ENCODE measurements at places on chromosomes 6 and 20. TPM values are rescaled to one million over a fixed set of nuclear protein-coding genes. Genes with fewer than 3 reads are reported as not detected.

DNA sequence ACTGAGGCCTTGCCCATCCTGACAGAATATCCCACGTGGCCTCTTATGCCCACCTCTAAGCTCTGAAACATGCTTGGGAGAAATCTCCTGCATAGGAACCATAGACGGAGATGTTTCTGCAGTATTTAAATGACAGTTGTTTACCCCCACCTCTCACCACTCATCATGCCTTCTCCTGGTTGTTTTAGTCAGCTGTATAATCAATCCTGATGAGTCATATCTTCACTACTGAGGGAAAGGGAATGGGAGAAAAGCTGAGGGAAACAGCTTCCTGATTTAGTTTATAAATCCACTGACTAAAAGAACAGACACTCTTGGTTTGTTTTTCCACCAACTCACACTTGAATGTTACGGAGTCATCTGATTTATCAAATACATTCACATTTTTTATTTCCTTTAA is 113.2 kb upstream of the TENT5A start:
- no peaks in the 10 kb centered on the region for H3K4me1 ChIP-seq
- no peak overlapping the region for H3K27ac ChIP-seq
- H3K4me3 ChIP-seq = no peak overlapping the region
- H3K27me3 ChIP-seq = no peaks in the 10 kb centered on the region
- DNase-seq = no peak

- no peak overlapping the region for H3K27ac ChIP-seq
- peak; percentile 49 for DNase-seq
- H3K36me3 ChIP-seq = peaks cover 70% of the 10 kb centered on the region
- H3K4me1 ChIP-seq = peaks cover 4% of the 10 kb centered on the region
- H3K4me3 ChIP-seq = no peak overlapping the region
Measured at GRCh38 chr6:157184202-157185015, 138.9 kb downstream of the TMEM242 start.

GRCh38 chr6:25485821-25486534 is 166.0 kb upstream of the SCGN start:
- no peak for DNase-seq
- no peaks in the 10 kb centered on the region for H3K36me3 ChIP-seq
- peaks cover 3% of the 10 kb centered on the region for H3K4me1 ChIP-seq
- H3K27ac ChIP-seq = no peak overlapping the region

- H3K4me3 ChIP-seq = no peak overlapping the region
- H3K36me3 ChIP-seq = no peaks in the 10 kb centered on the region
- DNase-seq = no peak
Measured at GRCh38 chr6:53598265-53598907, 53.5 kb upstream of the GCLC start.

DNA sequence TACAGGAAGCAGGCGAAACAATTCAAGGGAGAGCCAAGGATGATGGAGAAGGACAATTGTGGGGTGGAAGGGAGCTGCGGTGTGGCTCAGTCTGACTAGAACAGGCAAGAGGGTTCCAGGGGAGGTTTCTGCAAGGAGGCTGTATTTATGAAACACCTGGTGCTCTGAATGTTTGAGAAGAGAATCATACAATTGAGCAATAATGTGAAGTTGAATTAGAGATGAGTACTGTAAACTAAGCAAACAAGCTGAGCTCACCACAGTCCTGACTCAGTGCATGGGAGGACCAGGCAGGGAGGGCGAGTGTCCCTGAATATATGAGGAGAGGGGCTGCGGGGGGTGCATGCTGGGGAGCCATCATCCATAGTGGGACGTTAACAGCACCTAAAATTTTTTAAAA is 279.7 kb downstream of the KIF16B start:
- H3K36me3 ChIP-seq = no peaks in the 10 kb centered on the region
- no peaks in the 10 kb centered on the region for H3K27me3 ChIP-seq
- H3K27ac ChIP-seq = no peak overlapping the region
- no peak overlapping the region for H3K4me3 ChIP-seq

DNA sequence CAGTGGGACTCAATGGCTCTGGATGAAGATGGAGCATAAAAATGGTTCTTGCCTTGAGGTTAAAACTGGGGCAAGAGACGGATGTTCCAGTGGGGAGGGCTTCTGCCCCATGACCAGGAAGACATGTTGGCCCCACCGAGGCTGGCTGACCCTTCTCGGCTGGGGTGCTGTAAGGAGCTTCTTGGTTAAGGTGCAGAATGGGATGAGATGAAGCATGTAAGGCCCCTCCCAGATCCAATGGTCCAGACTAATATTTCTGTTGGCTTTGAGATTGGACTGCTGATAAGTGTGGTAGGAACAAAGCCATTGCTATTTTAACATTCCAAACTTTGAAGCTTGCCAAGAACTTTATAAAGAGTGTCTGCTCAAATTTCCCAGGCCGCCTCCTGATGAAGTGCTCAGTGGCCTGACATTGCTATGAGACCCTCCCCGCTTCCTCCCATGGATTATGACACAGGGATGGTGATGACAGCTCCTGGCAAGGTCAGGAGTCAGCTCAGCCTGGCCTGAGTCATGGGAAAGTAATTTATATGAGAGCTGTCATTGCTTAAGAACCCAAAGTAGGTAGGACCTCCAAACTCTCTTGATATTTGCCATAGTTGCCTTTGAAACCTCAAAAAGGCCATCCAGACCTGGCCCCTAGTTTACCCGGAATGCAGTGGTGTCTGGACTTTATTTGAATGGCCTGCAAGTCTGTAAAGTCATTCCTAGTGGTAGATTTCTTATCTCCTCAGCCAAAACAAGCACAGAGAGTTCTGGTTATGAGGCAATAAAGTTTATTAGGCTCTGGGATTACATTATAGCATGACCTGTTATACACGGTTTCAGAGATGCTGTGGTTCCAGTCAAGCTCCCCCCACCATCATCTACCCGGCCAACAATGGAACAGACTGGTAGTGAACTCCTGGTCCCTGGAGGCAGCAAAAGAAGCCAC is 55.2 kb downstream of the TGM2 start:
- no peaks in the 10 kb centered on the region for H3K36me3 ChIP-seq
- H3K27me3 ChIP-seq = no peaks in the 10 kb centered on the region
- no peak overlapping the region for H3K4me3 ChIP-seq
- DNase-seq = no peak

DNA sequence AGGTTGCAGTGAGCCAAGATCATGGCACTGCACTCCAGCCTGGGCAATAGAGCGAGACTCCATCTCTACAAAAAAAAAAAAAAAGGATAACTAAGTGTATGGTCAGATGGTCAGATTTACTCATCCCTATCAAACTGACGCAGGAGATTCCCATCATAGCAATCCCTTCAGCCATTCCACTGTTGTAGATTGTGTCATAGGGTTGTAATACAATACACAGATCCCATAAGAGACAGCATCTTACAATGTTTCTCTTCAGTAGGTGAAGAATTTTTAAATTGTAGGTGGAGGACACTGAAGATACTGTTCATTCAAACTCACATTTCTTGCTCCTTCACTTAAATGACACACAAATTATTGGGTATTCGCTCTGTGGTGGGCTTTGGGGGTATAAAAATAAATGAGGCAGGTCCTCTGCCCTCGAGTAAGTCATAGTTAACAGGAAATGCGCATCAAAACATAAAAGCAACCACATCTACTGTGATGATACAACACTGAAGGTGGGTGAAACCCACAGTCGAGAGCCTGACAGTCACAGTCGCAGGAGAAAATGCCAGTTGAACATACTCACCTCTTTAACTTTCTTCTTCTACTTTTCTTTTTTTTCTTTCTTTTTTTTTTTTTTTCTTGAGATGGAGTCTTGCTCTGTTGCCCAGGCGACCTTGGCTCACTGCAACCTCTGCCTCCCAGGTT is 205.5 kb downstream of the ZNF217 start:
- no peak overlapping the region for H3K4me3 ChIP-seq
- no peaks in the 10 kb centered on the region for H3K36me3 ChIP-seq
- H3K27ac ChIP-seq = no peak overlapping the region
- no peaks in the 10 kb centered on the region for H3K27me3 ChIP-seq
- no peaks in the 10 kb centered on the region for H3K4me1 ChIP-seq
- no peak for DNase-seq

GRCh38 chr6:28982476-28983266 is 22.4 kb downstream of the ZNF311 start:
- DNase-seq = peak; percentile 39
- no peak overlapping the region for H3K27ac ChIP-seq
- H3K4me1 ChIP-seq = peaks cover 14% of the 10 kb centered on the region
- H3K4me3 ChIP-seq = peak overlapping the region; percentile 99

DNA sequence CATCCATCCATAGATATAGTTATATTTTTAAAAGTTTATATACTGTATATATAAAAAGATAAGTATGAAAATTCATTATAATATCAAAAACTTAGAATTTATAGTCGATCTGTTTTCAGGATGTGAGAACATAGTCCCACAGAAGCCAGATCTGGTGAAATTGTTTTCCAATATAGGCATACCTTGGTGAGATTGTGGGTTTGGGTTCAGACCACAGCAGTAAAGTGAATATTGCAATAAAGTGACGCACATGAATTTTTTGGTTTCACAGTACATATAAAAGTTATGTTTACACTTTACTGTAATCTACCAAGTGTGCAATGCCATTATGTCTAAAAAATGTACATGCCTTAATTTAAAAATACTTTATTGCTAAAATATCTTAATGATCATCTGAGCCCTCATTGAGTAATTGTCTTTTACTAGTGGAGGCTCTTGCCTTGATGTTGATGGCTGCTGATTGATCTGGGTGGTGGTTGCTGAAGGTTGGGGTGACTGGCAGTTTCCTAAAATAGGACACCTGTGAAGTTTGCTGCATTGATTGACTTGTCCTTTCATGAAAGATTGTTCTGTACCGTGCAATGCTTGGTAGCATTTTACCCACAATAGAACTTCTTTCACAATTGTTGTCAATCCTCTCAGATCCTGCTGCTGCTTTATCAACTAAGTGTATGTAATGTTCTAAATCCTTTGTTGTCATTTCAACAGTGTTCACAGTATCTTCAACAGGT is 29.8 kb downstream of the AIG1 start:
- no peaks in the 10 kb centered on the region for H3K36me3 ChIP-seq
- no peak overlapping the region for H3K4me3 ChIP-seq
- no peaks in the 10 kb centered on the region for H3K27me3 ChIP-seq

DNA sequence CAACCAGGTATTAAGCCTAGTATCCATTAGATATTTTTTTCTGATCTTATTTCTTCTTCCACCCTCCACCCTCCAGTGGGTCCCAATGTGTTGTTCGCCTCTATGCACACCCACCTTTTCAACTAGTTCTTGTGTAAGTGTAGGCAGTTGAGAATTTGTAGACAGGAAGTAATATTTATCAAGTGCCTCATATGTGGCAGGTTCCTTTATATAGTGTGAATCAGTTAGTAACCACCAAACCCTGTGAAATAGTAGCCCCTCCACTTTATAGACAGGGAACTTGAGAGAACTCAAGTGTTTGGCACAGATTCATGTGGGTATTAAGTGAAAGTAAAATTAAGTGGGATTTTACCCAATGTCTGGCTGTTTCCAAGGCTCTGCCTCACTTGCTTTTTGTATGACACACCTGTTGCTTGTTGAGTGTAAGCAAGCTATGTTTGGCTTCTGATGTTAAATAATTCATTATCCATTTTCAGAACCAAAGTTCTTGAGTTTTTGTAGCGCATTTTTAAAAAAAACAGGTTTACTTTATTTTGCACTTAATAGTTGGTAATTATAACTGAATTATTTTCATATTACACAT is 24.8 kb downstream of the AFDN start:
- no peak overlapping the region for H3K27ac ChIP-seq
- no peaks in the 10 kb centered on the region for H3K36me3 ChIP-seq
- H3K4me1 ChIP-seq = no peaks in the 10 kb centered on the region
- peaks cover 2% of the 10 kb centered on the region for H3K27me3 ChIP-seq
- H3K4me3 ChIP-seq = no peak overlapping the region

DNA sequence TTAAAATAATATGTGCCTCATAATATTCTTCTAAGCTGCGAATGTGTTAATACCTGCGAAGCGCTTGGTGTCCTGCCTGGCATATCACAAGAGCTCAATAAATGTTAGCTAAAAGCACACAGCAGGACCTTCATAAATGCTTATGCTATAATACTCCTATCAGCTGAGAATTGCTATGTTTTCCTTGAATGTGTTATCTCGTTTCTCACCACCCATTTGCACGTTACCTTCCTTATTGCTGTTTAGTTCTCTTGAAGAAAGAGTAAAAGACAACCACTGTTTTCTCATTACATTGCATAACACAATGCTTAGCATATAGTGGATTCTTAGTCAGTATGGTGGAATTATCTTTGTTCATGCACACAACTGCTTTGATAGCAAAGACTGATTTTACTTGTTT is 76.6 kb downstream of the EDN1 start:
- H3K4me1 ChIP-seq = no peaks in the 10 kb centered on the region
- no peaks in the 10 kb centered on the region for H3K27me3 ChIP-seq
- H3K36me3 ChIP-seq = no peaks in the 10 kb centered on the region
- no peak overlapping the region for H3K27ac ChIP-seq
- no peak overlapping the region for H3K4me3 ChIP-seq

GRCh38 chr6:88177961-88178464 is 11.9 kb upstream of the CNR1 start:
- peaks cover 8% of the 10 kb centered on the region for H3K27me3 ChIP-seq
- no peaks in the 10 kb centered on the region for H3K36me3 ChIP-seq
- DNase-seq = no peak
- no peak overlapping the region for H3K4me3 ChIP-seq
- no peak overlapping the region for H3K27ac ChIP-seq

DNA sequence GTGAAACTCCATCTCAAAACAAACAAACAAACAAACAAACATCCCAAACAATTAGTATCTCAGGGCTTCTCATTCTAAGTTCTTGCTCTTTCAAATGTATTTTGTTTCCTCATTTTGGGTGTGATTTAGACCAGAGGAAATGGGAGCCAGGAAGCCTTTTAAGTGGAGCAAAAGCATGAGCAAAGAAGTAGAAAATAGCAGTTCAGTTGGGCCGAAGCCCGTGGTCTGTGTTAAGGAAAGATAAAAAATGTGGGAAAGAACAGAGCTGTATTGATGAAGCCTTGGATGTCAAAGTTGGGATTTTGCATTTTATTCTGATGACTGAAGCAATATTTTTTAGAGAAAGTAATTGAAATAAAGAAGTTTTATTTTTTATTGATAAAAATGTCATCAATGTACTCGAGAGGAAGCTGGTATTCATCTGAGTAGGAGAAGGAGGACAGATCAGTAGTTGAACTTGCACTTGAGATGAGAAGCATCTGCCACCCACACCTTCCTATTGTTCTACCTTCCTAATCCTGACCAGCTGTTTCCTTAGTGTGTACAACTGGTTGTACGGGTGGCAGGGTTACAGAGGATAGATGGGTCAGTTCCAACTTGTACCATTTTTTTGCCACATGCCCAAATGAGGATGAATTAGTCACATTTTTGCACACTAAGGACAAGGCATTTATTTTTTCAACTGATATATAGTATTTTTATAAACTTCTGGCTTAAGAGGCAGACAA is 56.1 kb downstream of the KIAA0408 start:
- no peak overlapping the region for H3K4me3 ChIP-seq
- H3K27ac ChIP-seq = no peak overlapping the region
- no peak for DNase-seq
- H3K27me3 ChIP-seq = no peaks in the 10 kb centered on the region
- H3K36me3 ChIP-seq = no peaks in the 10 kb centered on the region

PPP1R3G gene
- total RNA-seq = 0.10 TPM

MROH8 gene
- 0.81 TPM for total RNA-seq

NKX2-2 gene
- not detected for total RNA-seq

PTPRA gene
- total RNA-seq = 103 TPM

VSX1 gene
- total RNA-seq = not detected

All from CD4-positive, CD25-positive, alpha-beta regulatory T cell (primary cell).